Esophagus muscularis mucosa (tissue), 4 donors: ENCODE measurements at places on chromosomes 4 and X. TPM values are rescaled to one million over a fixed set of nuclear protein-coding genes. Genes with fewer than 3 reads are reported as not detected.

GRCh38 chr4:2409381-2409783 lies 9.1 kb downstream of the ZFYVE28 start:
- no peaks in the 10 kb centered on the region for H3K36me3 ChIP-seq
- no peak overlapping the region for H3K27ac ChIP-seq
- no peak overlapping the region for H3K4me3 ChIP-seq
- H3K27me3 ChIP-seq: peaks cover 9% of the 10 kb centered on the region

DNA sequence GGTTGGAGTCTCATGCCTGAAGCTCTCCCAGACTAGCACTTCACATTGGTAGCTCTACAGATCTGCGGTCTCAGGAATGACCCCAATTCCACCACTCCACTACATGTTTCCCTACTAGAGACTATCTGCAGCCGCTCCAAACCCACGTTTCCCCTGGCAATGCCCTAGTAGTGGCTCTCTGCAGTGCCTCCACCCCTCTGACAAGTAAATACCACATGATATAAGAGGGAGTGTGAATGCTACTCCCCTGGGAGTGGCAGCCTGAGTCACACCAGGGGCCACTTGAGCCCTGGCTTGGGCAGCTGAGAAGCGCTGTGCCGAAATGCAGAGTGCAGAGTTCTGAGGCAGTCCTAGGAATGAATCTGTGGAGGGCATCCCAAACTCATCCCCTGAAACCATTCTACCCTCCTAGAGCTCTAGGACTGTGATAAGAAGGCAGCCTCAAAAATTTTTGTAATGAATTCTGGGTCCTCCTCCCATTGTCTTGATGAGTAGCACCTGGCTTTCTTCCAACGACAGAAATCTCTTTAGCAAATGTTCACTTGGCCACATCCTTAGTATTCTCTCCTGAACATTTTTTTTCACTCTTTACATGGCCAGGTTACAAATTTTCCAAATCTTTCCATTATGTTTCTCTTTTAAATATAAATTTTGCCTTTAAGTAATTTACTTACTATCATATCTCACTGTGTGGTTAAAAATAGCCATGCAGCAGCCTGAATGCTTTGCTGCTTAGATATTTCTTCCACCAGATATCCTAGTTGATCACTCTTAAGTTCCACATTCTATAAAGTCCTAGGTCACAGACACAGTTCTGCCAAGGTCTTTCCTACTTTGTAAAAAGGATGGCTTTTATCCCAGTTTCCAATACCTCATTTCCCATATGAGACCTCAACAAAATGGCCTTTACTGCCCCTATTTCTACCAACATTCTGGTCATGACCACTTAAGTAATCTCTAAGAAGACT lies 160.2 kb upstream of the CPEB2 start:
- no peaks in the 10 kb centered on the region for H3K36me3 ChIP-seq
- no peak overlapping the region for H3K27ac ChIP-seq
- no peaks in the 10 kb centered on the region for H3K27me3 ChIP-seq
- no peak overlapping the region for H3K4me3 ChIP-seq
- peaks cover 9% of the 10 kb centered on the region for H3K4me1 ChIP-seq

DNA sequence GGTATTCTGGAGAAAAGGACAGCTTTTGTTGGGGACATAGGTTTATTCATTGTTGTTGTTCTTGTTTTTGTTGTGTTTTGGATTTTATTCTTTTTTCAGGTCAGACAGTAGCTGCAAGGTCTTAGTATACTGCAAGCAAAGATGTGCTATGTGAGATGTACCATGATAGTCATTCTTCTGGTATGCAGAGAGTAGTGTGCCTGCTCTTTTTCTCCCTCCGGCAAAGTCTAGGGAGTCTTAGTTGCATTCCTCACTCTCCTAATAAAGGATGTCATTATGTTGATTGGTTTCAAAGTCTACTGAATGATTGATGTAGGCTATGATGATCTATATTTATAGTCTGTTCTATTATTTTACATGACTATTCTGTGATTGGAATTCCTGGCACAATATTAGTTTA lies 119.9 kb upstream of the POF1B start:
- no peak overlapping the region for H3K4me3 ChIP-seq
- no peak for DNase-seq
- H3K27ac ChIP-seq: no peak overlapping the region
- H3K27me3 ChIP-seq: no peaks in the 10 kb centered on the region
- H3K36me3 ChIP-seq: no peaks in the 10 kb centered on the region

DNA sequence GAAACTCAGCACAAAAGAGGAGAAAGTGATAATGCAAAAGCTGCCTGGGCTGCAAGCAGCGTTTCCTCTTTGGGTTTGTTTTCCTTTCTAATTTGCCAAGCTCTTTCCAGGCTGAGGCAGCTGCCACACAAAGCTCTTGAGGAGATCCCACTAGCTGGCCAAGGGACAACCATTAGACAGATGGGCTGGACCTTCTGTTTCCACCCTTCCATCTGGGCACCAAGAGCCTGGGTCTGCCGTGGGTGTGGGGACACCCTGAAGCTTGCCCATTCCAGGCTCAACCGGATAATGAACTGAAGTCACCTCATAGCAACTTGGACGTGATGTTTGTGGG lies 194.6 kb upstream of the C1QTNF7 start:
- H3K4me1 ChIP-seq: peaks cover 25% of the 10 kb centered on the region
- H3K27ac ChIP-seq: peak overlapping the region; percentile 40
- no peak for DNase-seq

YY2 gene
- 1.1 TPM for total RNA-seq

DNA sequence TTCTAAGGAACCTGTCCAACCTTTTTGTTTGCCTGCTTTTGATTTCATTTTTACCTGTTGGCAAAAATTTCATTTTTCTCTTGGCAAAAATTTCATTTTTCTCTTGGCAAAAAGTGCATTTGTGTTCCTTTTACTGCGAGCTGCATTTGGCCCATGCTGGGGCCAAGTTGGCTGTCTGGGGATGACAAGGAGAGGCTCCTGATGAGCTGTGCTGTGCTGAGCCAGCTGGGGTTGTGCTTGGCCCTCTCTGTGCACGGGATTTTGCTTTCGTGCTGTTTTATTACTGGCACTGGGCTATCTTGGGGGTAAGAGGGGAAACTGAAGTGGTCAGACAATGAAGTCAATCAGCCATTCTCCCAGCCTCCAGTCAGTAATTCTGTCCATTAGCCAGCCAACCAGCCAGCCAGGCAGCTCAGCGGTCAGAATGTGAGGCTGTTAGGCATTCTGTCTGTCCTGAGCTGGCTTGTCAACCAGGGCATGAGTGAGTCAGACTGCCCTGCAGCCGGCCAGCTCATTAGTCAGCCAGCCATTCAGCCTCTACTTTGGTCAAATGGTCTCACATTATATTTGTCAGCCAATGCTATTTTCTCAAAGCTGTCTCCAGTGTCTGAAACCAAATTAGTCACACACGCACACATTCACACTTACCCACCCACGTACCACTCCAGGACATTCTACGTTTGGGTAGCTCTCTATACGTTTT lies 56.9 kb upstream of the PRPS1 start:
- H3K27ac ChIP-seq: no peak overlapping the region
- no peaks in the 10 kb centered on the region for H3K4me1 ChIP-seq
- DNase-seq: no peak
- peaks cover 5% of the 10 kb centered on the region for H3K27me3 ChIP-seq

HAUS3 gene
- total RNA-seq: 9.9 TPM

MAGEA2 gene
- total RNA-seq: not detected
